ENCODE measurements at places on chromosomes 5 and 9.

DNA sequence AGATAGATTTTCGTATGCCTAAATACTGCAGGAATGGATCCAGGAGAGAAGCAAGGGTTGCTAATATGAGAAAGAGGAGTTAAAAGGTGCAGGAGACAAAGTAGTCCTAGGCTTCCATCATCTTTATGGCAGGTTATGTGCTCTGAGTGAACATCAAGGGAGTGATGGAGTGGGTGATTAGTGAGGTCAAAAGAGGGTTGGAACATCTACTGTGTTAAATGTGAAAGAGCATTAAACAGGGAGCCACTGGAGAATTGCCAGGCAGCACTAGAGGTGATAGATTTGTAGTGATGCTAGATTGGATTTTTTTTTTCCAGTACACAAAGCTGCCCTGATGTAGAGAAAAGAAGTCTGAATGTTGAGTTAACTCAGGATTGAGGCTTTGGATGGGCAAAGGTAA is 199.3 kb downstream of the NMUR2 start:
- no peak for DNase-seq

DNA sequence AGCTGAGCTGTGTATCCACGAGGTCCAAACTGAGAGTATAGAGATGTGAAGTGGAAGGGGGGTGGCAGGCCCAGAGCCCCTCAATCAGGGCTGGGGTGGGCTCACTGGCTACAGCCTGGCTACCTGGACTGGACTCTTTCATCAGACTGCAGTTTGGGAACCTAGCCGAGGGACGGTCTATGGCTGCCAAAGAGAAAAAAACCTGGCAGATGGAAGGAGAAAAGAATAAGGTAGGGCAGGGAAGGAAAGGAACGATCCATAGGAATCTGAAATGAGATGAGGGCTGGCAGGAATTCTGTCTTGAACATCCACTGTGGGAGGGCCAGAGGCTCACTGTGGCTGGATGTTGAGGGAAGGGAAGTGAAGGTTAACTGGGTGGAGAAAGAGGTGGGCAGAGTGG is 224.4 kb upstream of the PANK3 start:
- DNase-seq: no peak

GRCh38 chr5:53445569-53445968 is 34.9 kb upstream of the FST start:
- no peak for DNase-seq

- no peak for DNase-seq
Observed at GRCh38 chr5:108143581-108143980, 238.3 kb downstream of the FBXL17 start.

GRCh38 chr9:106994463-106994862 is 131.5 kb downstream of the ZNF462 start:
- no peak for DNase-seq

- DNase-seq: no peak
Observed at GRCh38 chr5:147750065-147750464, 32.5 kb downstream of the JAKMIP2 start.

GRCh38 chr5:59553992-59554391 is 339.5 kb downstream of the PDE4D start:
- no peak for DNase-seq

DNA sequence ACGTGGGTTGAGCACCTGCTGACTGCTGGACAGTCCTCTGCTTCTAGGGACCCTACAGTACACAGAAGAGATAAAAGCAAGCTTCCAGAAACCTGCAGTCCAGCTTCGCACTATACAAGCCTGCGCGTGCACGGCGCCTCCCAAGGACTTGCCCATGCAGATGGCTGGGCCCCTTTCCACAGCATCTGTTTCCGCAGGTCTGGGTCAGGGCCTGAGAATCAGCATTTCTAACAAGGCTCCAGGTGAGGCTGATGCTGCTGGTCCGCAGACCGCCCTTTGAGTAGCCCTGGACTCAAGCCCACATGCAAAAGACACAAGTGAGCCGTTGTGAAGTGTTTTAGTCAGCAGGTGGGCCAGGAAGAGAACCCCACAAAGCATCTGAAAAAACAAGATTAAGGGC is 133.1 kb downstream of the HSD17B3 start:
- DNase-seq: no peak

GRCh38 chr5:168987543-168988300 is 313.2 kb downstream of the SLIT3 start:
- peak; percentile 34 for DNase-seq

DNA sequence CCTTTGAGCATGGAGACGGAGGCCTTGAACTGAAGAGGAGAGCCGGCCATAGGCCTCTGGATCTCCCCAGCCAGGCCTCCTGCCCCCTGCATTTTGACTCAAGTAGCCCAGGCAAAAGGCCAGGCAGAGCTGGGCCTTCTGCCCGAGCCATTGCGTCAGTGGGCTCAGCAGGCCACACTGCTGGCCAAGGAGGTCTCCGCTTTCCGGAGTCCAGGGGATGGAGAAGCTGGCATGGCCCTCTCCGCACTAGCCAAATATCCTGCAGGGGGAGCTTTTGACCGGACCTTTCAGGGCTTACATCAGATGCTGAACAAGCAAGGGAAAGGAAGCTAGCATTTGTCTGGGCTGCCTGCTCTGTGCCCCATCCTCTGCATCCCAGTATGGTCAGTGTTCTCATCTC is 386.8 kb downstream of the TRIM36 start:
- no peak for DNase-seq

DNA sequence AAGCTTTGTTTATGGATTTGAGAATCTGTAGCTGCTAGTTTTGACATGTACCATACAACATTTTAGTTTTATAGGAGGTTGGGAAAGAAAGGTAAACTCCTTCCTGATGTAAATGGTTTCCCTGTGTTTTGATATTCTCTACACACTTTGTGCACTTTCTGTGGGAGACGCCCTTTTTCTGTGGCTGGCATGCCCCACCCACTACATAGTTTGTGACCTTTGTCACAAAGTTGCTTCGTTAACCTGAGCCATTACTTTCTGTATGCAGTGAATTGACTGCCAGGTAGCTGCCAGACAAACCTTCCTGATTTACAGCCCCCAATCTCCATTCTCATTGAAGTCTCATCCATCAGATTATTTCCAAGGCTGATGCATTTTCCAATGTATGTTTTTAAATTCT is 90.6 kb downstream of the NLN start:
- no peak for DNase-seq

DNA sequence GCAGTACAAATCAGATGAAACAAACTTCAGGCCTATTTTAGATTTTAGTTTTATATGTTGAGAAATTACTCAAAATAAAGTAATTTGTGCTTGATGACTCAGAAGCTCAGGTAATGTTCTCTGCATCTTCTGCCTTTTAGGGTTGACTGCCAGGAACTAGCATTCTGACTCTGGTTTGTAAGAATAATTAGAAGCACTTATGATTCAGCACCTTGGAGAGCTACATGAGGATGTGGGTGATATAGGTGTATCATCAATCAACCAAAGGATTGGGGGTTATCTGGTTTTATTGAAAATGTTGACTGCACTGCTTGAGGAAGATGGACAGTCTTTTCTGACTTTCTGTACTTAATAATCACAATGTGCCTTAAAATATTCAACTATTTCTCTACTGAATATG is 118.7 kb upstream of the SGCD start:
- DNase-seq: no peak

GRCh38 chr5:58456026-58456425 is 3.9 kb downstream of the PLK2 start:
- DNase-seq: no peak

GRCh38 chr9:125355601-125356000 is 94.0 kb downstream of the GAPVD1 start:
- no peak for DNase-seq

DNA sequence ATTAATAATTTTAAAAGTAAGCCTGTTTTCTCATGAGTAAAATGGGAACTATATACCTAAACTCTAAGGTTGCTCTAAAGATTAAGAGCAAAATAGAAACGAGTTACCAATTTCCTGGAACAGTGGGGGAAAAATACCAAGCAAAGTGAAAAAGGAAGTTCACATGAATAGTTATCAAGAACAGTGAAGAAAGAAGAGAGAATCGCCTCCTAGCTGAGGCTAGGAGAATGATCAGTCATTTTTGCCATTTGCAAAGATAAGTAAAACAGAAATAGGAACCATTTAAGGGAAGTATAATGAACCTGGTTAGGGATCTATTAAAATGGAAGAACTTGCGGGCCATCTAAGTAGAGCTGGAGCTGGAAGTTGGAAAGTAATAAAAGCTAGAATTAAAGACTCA is 50.7 kb downstream of the P4HA2 start:
- peak; percentile 93 for DNase-seq

DNA sequence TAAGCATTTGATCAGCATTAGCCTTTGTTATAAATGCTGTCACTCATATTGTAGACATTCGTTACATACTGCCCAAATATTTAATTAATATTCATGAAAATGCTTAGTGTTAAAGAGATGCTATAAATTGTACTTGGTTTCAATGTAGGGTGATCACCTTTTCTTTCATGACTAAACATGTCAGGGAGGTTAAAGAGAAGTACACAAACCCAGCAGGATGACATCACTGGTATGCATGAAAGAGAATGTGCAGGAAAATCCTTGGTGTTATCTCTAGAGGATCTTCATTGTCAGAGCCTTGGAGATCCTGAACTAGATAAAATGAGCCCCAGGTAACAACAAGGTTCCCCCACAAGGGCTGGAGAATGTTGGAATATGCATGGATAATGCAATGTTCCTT is 33.0 kb upstream of the SV2C start:
- DNase-seq: no peak

DNA sequence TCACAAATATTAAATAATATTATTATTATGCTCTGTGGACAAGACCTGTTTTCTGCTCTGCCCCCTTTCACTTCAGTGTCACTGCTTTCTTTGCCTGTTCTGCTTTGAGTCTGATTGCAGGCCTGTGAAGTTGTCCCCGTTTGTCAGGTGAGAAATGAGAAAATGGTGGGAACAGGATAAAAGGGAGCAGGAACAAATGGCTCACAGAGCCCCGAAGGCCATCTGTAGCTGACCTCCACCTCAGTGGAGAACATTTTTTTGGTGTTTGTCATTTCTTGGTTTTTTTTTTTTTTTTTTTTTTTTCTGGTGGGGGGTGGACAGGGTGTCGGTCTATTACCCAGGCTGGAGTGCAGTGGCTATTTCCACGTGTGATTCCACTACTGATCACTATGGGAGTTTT is 13.2 kb upstream of the S100Z start:
- no peak for DNase-seq

- peak; percentile 80 for DNase-seq
Observed at GRCh38 chr9:16626577-16627130, 243.8 kb downstream of the BNC2 start.

DNA sequence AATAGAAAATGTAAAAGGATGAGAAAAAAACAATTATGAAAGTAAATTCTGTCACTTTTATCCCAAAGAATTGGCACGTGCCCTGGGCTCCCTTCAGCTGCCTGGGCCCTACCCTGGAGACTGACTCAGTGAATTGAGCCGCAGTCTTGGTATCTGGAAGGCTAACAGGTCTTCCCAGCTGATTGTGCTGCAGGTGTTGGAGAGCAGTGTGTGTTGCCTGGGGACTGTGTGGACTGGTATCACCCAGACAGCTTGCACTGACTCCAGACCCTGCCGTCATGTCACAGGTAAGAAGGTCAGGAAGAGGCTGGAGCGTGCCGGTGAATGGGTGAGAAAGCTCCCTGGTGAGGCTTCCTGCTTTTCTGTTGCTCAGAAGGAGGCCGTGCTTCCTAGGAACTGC is 83.3 kb downstream of the AOPEP start:
- no peak for DNase-seq

DNA sequence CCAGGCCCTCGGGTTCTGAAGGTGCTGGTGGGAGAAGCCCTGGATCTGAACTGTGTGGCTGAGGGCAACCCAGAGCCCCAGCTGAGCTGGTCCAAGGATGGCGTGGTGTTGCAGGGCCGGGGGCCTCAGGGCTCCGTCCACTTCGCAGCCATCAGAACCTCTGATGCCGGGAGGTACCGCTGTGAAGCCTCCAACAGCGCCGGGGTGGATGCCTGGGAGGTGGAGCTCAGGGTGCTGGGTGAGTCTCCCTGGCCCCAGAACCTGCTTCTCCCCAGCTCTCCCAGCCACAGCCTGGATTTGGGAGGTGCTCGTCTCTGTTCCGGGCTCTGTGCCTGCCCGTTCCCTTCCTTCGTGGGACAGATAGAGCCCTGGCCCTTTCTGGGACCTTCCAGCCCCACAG is 75.6 kb downstream of the HMCN2 start:
- no peak for DNase-seq

GRCh38 chr5:56126487-56127179 is 106.5 kb downstream of the ANKRD55 start:
- no peak for DNase-seq

GRCh38 chr5:173829826-173830225 is 58.3 kb upstream of the CPEB4 start:
- DNase-seq: peak; percentile 4

- peak; percentile 75 for DNase-seq
Observed at GRCh38 chr9:95826183-95826838, 49.2 kb upstream of the ERCC6L2 start.

- no peak for DNase-seq
Observed at GRCh38 chr5:72108202-72109061, 1.2 kb downstream of the MAP1B start.

GRCh38 chr5:9126490-9126889 is 419.4 kb downstream of the SEMA5A start:
- DNase-seq: no peak

GRCh38 chr5:168895295-168896071 is 316.3 kb upstream of the PANK3 start:
- DNase-seq: no peak

- peak; percentile 99 for DNase-seq
Observed at GRCh38 chr5:103119765-103120606, at the start of the genes GIN1 and PPIP5K2. TSS of gene GIN1 (minus strand) at chr5:103120138. CDS start at chr5:103108707, 11,431 bp downstream. TSS of gene PPIP5K2 (plus strand) at chr5:103120301. CDS start at chr5:103129590, 9,289 bp downstream.

DNA sequence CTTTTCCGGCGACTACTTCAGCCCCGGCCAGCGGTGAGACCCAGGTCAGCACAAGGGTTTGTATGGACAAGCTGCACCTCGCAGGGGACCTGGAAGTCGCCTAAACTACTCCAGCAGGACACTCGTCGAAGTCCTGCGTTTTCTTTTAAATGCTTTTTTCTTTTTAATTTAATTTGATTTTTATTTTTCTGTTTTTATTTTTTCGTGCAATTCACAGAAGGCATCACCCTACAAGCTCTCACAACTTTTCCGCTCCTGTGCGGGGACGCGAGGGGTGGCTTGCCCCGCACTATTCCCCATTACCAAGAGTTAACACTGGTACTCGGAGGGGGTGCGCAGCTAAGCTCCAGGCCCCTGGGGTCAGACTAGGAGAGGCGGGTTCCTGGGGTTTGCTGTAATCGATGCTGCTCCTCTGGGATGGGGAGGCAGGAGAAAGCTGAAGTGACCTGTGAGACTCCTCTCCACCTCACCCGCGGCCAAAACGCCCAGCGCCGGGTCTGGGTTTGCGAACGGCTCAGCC is 1.3 kb downstream of the EDIL3 start:
- no peak for DNase-seq

- DNase-seq: no peak
Observed at GRCh38 chr5:67133776-67134175, 62.8 kb downstream of the CD180 start.

Data from MV-4-11 (cell line).